Effector memory CD8-positive, alpha-beta T cell (primary cell): ENCODE measurements at places on chromosomes 16 and 17.
A peak's percentile ranks its signal among the peaks of the same experiment; 100 is the strongest.

- DNase-seq = no peak
- no peak overlapping the region for H3K4me3 ChIP-seq
- H3K4me1 ChIP-seq = peaks cover 1% of the 10 kb centered on the region
- H3K36me3 ChIP-seq = no peaks in the 10 kb centered on the region
Observed at GRCh38 chr16:50474138-50474537, 74.1 kb upstream of the NKD1 start.

GRCh38 chr16:76573281-76573680 is 296.1 kb downstream of the CNTNAP4 start:
- H3K27ac ChIP-seq = no peak overlapping the region
- H3K4me3 ChIP-seq = no peak overlapping the region
- no peaks in the 10 kb centered on the region for H3K36me3 ChIP-seq
- no peaks in the 10 kb centered on the region for H3K4me1 ChIP-seq

DNA sequence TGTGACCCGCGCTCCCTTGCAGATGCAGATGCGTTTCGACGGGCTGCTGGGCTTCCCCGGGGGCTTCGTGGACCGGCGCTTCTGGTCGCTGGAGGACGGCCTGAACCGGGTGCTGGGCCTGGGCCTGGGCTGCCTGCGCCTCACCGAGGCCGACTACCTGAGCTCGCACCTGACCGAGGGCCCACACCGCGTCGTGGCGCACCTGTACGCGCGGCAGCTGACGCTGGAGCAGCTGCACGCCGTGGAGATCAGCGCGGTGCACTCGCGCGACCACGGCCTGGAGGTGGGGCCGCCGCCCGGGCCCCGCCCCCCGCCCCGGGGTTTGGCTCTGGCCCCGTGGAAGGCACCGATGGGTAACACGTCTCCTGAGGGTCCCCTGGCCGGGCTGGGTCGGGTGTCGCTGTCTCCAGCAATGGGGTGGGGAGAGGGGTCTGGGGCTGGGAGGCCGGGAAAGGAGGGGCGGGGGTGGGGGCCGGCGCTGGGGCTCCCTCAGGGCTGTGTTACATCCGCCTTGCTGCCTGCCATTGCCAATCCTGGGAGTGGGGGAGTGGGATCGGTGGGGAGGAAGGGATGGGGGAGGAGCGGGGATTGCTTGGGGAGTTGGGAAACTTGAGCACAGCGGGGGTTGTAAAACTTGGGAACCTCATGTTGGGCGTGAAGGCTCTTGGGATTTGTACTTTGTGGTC is 737 bp downstream of the NUDT16L1 start:
- peaks cover 16% of the 10 kb centered on the region for H3K4me1 ChIP-seq
- no peaks in the 10 kb centered on the region for H3K27me3 ChIP-seq
- peak overlapping the region; percentile 86 for H3K27ac ChIP-seq
- H3K36me3 ChIP-seq = peaks cover 46% of the 10 kb centered on the region
- peak; percentile 35 for DNase-seq

GRCh38 chr16:89094252-89094879 is 714 bp downstream of the ACSF3 start:
- H3K4me3 ChIP-seq = peak overlapping the region; percentile 80
- no peak for DNase-seq
- H3K4me1 ChIP-seq = peaks cover 51% of the 10 kb centered on the region
- H3K36me3 ChIP-seq = peaks cover 27% of the 10 kb centered on the region

GRCh38 chr17:3968886-3969524 is 4.8 kb upstream of the ATP2A3 start:
- no peak overlapping the region for H3K27ac ChIP-seq
- peaks cover 33% of the 10 kb centered on the region for H3K4me1 ChIP-seq
- peaks cover 8% of the 10 kb centered on the region for H3K36me3 ChIP-seq
- no peaks in the 10 kb centered on the region for H3K27me3 ChIP-seq

- peaks cover 8% of the 10 kb centered on the region for H3K4me1 ChIP-seq
- H3K36me3 ChIP-seq = peaks cover 6% of the 10 kb centered on the region
- DNase-seq = no peak
Observed at GRCh38 chr16:70752426-70752825, 48.5 kb downstream of the VAC14 start.

GRCh38 chr16:83004868-83005652 is 378.3 kb downstream of the CDH13 start:
- H3K4me1 ChIP-seq = no peaks in the 10 kb centered on the region
- peaks cover 6% of the 10 kb centered on the region for H3K36me3 ChIP-seq
- peaks cover 39% of the 10 kb centered on the region for H3K27me3 ChIP-seq
- H3K27ac ChIP-seq = no peak overlapping the region

DNA sequence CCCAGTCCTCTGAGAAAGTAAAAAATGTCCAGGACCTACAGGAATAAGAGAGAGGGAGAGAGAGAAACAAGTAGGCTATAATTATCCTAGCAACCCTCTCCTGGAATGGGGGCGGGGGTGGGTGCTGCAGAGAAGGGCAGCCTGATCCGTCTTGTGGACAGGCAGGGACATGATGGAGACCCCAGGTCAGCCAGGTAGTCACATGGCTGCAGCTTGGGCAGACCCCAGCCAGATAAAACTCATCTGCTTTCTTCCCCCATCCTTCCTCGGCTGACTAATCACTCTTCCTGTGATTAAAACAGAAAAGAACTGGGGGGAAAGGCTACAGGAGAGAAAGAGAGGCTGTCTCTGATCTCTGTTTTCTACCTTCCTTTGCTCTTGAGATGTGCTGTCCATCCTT is 32.6 kb downstream of the COPZ2 start:
- H3K36me3 ChIP-seq = peaks cover 3% of the 10 kb centered on the region
- peaks cover 61% of the 10 kb centered on the region for H3K27me3 ChIP-seq
- H3K4me1 ChIP-seq = no peaks in the 10 kb centered on the region
- H3K4me3 ChIP-seq = no peak overlapping the region
- H3K27ac ChIP-seq = no peak overlapping the region

DNA sequence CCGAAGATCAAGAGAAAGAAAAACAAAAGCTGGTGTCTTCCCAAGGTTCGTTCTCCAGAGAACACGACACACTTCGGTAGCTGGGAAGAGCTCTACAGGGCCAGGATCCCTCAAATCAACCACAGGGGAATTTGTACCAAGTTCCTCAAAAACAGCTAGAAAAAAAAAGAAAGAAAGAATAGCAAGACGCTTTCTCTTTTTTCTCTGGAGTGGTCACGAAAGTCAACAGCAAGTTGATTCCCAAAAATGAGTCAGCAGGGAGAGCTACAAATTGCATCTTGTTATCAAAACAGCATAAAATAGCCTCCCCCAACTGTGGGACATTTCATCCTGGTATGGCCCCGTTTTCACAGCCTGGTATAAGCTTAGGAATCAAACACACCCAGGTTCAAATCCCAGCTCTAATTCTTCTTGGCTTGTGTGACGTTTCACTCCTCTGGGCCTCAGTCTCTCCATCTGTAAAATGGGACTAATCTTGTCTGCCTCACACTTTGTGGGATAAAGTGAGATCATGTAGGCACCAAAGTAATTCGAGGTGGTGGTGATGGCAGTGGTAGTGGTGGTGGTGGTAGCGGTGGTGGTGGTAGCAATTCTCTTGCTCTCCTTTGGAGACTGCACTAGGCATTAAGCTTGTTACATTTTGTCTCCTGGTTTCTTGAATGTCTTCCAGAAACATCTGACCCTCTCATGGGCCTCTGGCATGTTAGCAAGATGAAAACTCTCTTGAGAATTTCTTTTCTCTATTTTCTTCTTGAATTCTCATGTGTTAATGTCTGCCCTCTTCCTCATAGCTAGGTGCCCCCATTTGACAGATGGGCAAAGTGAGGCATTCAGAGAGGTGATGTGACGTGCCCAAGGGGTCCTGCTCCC is 988 bp upstream of the IL21R start:
- DNase-seq = peak; percentile 9
- H3K36me3 ChIP-seq = peaks cover 44% of the 10 kb centered on the region
- H3K27me3 ChIP-seq = no peaks in the 10 kb centered on the region
- H3K4me1 ChIP-seq = peaks cover 48% of the 10 kb centered on the region
- peak overlapping the region; percentile 99 for H3K27ac ChIP-seq
- peak overlapping the region; percentile 97 for H3K4me3 ChIP-seq

- no peaks in the 10 kb centered on the region for H3K4me1 ChIP-seq
- no peak for DNase-seq
- no peaks in the 10 kb centered on the region for H3K27me3 ChIP-seq
- H3K36me3 ChIP-seq = no peaks in the 10 kb centered on the region
- H3K27ac ChIP-seq = no peak overlapping the region
Observed at GRCh38 chr16:64696866-64697265, 425.0 kb downstream of the CDH11 start.

- H3K4me1 ChIP-seq = no peaks in the 10 kb centered on the region
- no peaks in the 10 kb centered on the region for H3K36me3 ChIP-seq
Observed at GRCh38 chr16:63789603-63790002, 1332.3 kb downstream of the CDH11 start.

- H3K27me3 ChIP-seq = peaks cover 8% of the 10 kb centered on the region
- no peak overlapping the region for H3K27ac ChIP-seq
- H3K36me3 ChIP-seq = no peaks in the 10 kb centered on the region
- no peak for DNase-seq
Observed at GRCh38 chr17:31792007-31792585, 66.9 kb downstream of the COPRS start.

GRCh38 chr17:9232591-9233270 is 211.4 kb downstream of the NTN1 start:
- DNase-seq = no peak
- no peaks in the 10 kb centered on the region for H3K27me3 ChIP-seq
- peaks cover 4% of the 10 kb centered on the region for H3K36me3 ChIP-seq
- H3K4me1 ChIP-seq = no peaks in the 10 kb centered on the region
- H3K4me3 ChIP-seq = no peak overlapping the region

GRCh38 chr17:78089576-78090281 is 38.8 kb downstream of the TMC6 start:
- peaks cover 91% of the 10 kb centered on the region for H3K36me3 ChIP-seq
- H3K27ac ChIP-seq = no peak overlapping the region
- no peaks in the 10 kb centered on the region for H3K27me3 ChIP-seq
- no peak overlapping the region for H3K4me3 ChIP-seq
- no peak for DNase-seq
- H3K4me1 ChIP-seq = peaks cover 2% of the 10 kb centered on the region

GRCh38 chr17:3892095-3892998 is 506 bp downstream of the CAMKK1 start:
- H3K27me3 ChIP-seq = no peaks in the 10 kb centered on the region
- peaks cover 12% of the 10 kb centered on the region for H3K36me3 ChIP-seq
- H3K4me3 ChIP-seq = peak overlapping the region; percentile 78
- peaks cover 32% of the 10 kb centered on the region for H3K4me1 ChIP-seq
- peak overlapping the region; percentile 71 for H3K27ac ChIP-seq
- DNase-seq = peak; percentile 75

GRCh38 chr17:13415871-13416416 is 185.8 kb downstream of the HS3ST3A1 start:
- H3K4me1 ChIP-seq = no peaks in the 10 kb centered on the region
- H3K27me3 ChIP-seq = peaks cover 16% of the 10 kb centered on the region
- H3K27ac ChIP-seq = no peak overlapping the region

- H3K27me3 ChIP-seq = no peaks in the 10 kb centered on the region
- H3K27ac ChIP-seq = no peak overlapping the region
- H3K4me3 ChIP-seq = no peak overlapping the region
- peaks cover 3% of the 10 kb centered on the region for H3K36me3 ChIP-seq
- H3K4me1 ChIP-seq = peaks cover 14% of the 10 kb centered on the region
- DNase-seq = no peak
Observed at GRCh38 chr17:62708587-62708986, 81.1 kb downstream of the MRC2 start.

DNA sequence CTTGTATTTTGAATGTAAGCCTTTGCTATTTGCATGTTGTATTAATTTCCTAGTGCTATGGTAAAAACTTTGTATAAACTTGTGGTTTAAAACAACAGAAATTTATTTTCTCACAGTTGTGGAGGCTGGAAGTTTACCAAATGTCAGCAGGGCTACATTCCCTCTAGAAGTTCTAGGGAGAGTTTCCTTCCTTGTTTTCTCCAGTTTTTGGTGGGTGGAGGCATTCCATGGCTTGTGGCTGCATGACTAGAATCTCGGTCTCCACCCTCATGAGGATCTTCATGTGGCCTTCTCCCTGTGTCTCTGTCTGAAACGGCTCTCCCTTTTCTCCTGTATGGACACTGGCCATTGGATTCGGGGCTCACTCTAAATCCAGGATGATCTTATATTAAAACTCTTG is 482.2 kb upstream of the GOT2 start:
- no peaks in the 10 kb centered on the region for H3K27me3 ChIP-seq
- H3K4me1 ChIP-seq = no peaks in the 10 kb centered on the region
- no peak overlapping the region for H3K4me3 ChIP-seq
- no peak overlapping the region for H3K27ac ChIP-seq
